ENCODE measurements at places on chromosomes 13 and 19.

DNA sequence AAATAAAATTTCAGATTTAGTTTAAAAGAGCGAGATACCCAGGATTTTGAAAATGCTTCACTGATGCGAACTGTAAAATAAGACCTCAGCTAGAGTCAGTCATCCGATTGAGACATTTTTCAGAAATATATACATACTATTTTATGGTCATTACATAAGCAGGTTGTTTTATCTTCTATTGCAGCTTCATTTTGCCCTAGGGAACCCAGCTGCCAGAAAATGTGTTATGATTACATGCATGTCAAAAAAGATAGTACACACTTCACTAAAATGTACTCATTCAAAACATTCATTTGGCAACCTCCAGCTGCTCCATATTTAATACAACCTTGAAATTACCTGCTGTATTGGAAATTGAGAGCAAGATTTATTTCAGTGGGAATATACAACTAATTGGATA is 483.8 kb upstream of the SLITRK6 start:
- DNase-seq = no peak

- DNase-seq = no peak
Measured at GRCh38 chr19:54332149-54332548, 6.8 kb downstream of the LILRA4 start.

- no peak for DNase-seq
Measured at GRCh38 chr19:45045671-45046353, 7.0 kb downstream of the CLASRP start.

DNA sequence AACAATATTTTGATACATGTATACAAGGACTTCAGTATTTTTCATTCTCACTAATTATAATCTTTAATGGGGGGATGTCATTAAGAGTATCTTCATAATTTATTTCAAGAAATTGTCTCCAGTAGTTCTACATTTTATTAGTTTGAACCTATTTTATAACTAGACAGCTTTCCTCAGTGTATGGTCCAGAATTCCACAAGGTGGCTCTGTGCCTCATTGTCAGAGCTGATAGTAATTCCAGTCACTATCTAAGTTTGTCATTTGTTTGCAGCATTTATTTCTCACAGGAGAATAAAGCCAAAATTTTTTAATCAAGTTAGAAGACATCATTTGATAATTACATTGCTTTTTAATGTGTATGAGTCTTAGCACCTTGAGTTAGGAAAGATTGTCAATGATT is 1633.0 kb upstream of the PCDH20 start:
- DNase-seq = no peak

GRCh38 chr19:42362891-42363440 is 27.1 kb downstream of the CNFN start:
- no peak for DNase-seq

GRCh38 chr19:10227026-10227971 is 3.8 kb downstream of the S1PR2 start:
- no peak for DNase-seq

GRCh38 chr19:48940902-48941301 is 7.4 kb downstream of the DHDH start:
- no peak for DNase-seq

GRCh38 chr19:14544047-14544446 is 14.7 kb downstream of the TECR start:
- DNase-seq = no peak

DNA sequence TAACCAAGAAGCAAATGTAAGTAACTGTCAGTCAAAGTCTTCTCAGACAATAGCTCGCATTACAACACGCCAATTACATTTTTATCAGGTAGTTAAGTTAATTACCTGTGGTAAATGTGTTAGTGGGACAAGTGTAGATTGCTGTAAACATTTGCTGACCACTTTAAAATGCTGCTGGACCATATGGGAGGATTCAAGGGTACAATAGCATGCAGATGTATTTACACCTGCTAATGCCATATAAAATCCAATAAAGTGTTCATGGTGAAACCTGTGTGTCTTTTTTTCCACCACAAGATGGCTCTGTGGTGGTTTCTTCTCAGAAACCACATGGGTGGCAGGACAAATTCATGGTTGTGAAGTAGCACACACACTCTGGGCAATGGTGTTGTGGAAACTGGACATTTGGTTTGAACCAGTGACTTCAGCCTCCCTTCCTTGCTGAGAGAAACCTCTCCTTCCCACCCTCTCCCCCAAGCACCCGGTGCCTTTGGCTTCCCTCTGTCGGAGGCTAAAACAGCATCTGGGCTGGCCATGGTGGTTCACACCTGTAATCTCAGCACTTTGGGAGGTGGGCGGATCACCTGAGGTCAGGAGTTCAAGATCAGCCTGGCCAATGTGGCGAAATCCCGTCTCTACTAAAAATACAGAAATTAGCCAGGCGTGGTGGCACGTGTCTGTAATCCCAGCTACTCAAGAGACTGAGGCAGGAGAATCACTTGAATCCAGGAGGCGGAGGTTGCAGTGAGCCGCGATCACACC is 18.1 kb upstream of the GTF3A start:
- DNase-seq = no peak

DNA sequence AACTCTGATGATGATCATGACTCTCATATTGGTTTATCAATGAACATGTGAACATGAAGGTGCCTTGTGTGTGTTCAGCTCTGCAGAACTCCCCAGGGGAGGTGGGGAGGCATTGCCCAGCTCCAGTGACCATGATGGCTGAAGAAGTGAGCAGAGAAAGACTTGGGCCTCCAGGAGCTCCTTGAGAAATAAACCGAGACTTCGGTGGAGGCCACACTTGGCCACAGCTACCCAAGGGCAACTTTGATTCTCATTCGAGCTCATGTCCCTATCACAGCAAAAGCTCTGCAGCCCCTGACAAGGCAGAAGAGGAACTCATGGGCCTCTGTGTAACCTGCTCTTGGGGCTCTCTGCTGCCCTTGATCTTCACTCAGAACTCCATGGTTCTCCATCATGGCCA is 44.1 kb upstream of the ZNF536 start:
- no peak for DNase-seq

DNA sequence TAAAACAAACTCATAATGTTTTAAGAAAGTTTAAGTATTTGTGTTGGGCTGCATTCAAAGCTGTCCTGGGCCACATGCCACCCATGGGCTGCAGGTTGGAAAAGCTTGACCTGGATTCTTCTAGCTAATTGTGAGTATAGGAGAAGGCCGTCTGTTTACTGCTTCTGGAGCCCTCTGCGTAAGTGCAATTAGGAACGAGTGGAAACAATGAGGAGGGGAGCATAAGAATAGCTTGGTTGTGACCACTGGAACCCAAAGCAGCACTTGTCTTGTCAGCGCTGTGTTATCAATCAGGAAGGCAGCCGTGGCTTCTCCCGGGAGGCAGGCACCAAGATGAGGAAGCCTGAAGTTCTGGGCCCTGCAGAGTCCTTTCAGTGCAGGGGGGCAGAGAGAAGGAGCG is 110.4 kb upstream of the MBNL2 start:
- DNase-seq = no peak

GRCh38 chr19:10961073-10961860 is 437 bp downstream of the SMARCA4 start:
- no peak for DNase-seq

GRCh38 chr13:56166864-56167263 is 973.9 kb upstream of the PRR20A start:
- DNase-seq = no peak

GRCh38 chr19:46604781-46605355 is 3.7 kb downstream of the CALM3 start:
- no peak for DNase-seq

DNA sequence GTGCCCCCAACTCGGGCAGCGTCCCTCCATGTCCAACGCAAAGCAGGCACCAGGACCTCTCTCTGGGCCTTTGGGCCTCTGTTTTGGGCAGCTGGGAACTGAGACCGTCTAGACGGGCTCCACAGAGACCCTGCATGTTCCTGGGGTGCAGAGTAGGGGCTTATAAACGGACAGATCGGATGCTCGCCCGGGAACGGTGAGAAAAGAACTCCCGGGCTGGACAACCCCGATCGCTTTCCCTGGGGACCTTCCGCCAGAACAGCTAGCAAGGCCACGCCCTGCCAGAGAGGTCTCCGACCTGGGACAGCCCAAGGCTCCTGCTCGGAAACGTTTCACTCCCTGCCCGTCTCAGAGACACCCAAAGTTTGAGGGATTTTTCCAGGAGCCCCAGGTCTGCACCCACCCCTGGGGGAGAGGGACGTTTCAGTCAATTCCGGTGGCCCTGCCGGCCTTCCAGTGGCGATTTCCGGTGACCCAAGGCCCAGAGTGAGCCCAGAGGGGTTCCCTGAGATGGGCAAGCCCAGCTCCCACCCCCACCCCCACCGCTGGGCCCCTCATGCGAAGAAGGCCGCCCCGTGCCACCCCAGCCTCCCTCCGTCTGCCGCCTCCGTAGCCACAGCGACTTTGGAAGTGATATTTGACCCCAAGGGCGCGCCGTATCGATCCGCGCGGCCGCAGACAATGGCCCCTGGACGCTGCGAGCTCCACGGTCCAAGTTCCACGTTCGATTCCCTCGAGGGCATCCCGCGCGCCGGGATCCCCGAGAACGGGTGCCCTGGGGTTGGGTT is 1.7 kb downstream of the NR2F6 start:
- no peak for DNase-seq

GRCh38 chr13:29479716-29480492 is 115.6 kb downstream of the SLC7A1 start:
- no peak for DNase-seq

DNA sequence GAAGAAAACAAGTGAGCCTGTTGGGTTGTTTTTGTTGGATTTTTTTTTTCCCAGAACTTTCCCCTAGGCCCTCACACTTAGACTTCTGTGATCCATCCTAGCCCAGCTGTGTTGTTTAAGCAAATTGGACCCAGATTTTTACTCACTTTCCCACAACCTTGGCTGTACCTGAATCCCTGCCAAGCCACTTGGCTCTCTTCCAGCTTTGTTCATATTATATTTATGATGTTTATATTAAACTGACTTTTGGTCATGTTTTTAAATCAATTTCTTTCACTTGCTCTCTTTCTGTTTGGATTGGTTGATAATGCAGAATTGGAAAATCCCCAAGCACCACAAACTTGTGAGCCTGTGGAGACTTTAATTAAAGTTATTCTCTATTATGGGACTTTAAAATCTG is 16.6 kb downstream of the OLFM4 start:
- DNase-seq = no peak

- no peak for DNase-seq
Measured at GRCh38 chr19:19750842-19751790, 18.2 kb upstream of the ZNF14 start.

GRCh38 chr13:53015971-53016370 is 12.6 kb upstream of the OLFM4 start:
- DNase-seq = no peak

- no peak for DNase-seq
Measured at GRCh38 chr13:24221007-24221406, 60.5 kb downstream of the SPATA13 start.

GRCh38 chr19:49787746-49788145 is 20.9 kb downstream of the AP2A1 start:
- DNase-seq = no peak

GRCh38 chr19:13208672-13209483 is 58.7 kb downstream of the IER2 start:
- DNase-seq = no peak

- DNase-seq = peak; percentile 52
Measured at GRCh38 chr19:53977991-53978731, 13.3 kb upstream of the CACNG6 start.

GRCh38 chr19:6587093-6587820 is 3.7 kb downstream of the CD70 start:
- no peak for DNase-seq

DNA sequence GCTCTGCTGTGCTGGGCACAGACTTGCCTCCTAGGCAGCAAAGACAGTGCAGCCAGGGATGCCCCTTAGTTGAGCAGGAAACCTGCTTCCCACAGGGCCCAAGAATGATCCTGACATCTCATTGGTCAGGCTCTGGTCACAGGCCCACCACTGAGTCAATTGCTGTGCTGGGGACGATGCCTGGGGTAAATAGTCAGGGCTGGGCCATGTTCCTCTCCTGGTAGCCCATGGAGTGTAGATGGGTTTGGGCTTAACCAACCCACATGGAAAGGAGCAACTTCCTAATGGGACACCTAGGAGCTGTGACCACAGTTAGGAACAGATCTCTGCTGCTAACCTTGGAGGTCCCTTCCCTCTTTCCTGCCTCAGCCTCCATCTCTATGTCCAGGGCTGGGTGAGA is 212.5 kb upstream of the ZNF536 start:
- DNase-seq = no peak

DNA sequence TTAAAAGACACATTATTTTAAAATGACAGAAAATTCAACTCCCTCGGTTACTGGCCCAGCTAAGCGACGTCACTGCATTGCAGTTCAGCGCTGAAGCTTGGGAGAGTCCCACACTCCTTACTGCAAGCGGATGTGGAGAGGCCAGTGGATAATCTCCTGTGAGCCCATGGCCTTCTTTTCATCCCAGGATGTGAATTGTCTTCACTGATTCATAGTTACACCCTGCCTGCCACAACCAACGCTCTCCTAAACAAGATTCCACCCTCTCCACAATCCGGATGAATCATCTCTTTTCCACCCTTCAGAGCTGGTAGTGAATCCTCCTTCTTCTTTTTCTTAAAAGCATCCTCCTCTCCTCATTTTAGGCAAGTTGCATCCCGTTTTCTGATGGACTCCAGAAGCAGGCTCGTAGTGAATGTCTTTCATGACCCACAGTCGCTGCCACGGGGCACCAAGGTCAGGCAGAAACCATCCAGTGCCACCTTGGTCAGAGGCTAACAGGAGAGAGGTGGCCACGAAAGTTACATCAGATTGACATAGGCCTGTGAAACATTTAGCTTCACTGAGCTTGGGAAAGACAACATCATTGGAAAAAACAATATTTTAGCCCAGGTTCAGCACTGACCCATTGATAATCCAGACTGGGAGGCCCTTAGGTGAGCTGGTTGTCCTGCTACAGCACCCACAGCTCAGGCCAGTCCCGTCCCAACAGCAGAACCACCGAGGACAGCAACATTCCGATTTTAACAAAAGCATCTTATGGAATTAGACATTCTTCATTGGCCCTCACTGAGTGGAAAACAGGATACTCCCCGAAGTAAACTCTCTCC is 2.0 kb downstream of the GJB2 start:
- DNase-seq = no peak
